ENCODE measurements at places on chromosomes 11 and 22.
A peak's percentile ranks its signal among the peaks of the same experiment; 100 is the strongest.

DNA sequence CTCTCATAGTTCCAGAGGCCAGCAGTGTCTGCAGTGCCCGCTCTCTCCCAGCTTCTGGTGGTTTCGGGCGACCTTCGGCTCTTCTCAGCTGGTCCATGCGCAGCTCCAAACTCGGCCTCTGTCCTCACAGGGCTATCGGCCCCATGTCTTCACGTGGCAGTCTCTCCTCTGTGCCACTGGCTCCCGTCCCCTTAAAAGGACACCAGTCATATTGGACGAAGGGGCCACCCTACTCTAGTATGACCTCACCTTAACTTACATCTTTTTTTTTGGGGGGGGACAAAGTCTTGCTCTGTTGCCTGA lies 13.8 kb downstream of the LTO1 start:
- no peak for DNase-seq

DNA sequence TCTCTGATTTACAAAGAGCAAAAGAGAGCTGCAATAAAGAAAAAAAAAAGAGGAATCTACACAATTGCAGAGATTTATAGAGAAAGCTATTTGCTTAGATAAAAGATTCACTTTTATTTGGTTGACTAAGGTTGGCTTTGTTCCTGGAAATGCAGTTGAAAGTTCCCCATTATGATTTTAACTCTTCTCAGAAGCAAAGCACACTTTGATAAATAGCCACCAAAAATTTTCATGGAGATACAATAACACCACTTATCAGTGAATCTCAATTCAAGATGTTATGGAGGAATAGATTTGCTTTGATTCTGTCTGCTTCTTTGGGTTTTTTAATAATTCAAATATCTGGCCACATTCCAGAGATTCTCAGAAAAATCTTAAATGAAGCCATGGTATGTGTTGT lies 88.5 kb upstream of the ANO3 start:
- no peak for DNase-seq

DNA sequence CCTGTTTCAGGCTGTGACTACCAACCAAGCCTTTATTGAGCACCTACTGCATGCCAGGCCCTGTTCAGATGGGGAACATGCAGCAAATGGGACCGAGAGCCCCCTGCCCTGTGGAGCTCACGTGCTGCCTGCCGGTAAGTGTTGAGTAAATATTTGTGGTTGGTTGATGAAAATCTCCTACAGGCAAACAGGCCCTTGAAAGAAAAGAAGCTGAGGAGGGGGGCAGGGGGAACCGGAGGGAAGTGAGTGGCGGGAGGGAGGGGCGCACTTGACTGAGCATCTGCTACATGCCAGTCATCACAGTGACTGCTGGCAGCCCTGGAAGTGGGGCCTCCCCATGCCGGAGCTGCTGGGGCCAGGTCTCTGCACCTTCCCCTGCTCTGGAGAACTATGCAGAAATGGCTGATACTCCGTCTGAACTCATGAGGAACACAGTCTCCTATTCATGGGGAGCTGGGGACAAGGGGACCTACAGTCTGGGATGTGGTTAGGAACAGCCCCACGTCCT lies 34.2 kb downstream of the MACROD1 start:
- peak; percentile 78 for DNase-seq

DNA sequence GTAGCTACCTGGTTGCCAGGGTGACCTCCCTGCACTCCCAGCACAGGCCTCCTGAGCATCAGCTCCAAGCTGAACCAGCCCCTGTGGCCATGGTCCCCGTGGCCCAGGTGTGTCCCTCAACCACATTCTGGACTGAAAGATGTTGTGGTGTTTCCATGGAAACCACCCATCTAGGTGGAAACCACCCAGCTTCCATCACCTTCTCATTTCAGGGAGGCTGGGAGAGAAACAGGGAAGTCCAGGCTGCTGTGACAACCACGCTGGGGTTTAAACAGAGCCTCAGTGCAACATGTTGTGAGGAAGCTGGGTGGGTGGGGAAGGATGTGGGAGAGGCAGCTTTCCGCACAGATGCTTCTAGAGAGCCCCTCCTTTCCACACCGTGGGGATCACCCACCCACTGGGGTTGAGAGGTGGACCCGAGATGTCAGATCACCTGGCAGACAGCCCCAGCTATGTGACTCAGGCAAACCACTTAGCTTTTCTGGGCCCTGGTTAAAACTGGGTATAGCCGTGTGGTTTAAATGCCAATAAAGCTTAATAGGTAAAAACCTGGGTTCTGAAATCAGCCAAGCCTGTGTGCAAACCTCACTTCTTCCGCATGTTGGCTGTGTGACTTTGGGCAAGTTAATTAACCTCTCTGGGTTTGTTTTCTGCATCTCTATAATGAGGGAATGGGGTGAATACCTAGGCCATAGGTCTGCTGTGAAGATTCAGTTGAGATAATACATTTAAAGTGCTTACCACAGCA lies 46.4 kb downstream of the CD82 start:
- DNase-seq = no peak

GRCh38 chr11:117686711-117687110 lies 110.3 kb downstream of the DSCAML1 start:
- DNase-seq = no peak

GRCh38 chr11:18737642-18738041 lies 11.7 kb upstream of the IGSF22 start:
- no peak for DNase-seq

DNA sequence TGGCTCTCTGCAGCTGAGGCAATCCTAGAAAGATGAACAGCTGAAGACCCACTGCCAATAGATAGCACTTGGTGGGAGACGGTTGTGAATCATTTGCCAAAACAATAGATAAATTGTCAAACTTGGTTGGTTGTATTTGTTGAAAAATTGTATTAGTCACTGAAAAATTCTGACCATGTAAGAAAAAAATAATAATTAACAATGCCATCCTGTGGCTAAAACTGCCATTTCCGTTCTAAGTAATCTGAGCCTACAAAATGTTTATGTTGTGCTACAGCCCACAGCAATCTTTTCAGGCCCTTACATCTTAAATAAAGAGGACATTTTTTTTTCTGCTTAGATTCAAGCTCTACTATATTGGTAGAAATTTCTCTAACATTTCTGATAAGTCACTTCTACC lies 103.2 kb upstream of the ANO3 start:
- no peak for DNase-seq

DNA sequence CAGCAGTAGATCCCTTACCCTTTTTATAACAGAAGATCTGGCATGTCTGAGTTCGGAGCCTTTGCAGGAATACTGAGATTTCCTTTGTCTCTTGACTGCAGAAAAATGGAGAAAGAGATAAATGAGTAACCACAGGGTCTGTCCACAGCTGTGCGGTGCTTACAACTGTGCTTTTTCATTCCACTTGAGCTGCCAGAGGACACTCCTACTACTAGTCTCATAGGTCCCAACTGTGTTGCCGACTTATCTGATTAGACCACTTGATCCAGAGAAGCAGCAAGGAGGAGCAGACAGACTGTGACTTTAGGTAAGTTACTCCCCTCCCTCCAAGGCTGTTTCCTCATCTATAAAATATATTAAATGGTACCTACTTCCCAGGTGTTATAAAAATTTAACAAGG lies 17.5 kb downstream of the FAM227A start:
- DNase-seq = no peak

DNA sequence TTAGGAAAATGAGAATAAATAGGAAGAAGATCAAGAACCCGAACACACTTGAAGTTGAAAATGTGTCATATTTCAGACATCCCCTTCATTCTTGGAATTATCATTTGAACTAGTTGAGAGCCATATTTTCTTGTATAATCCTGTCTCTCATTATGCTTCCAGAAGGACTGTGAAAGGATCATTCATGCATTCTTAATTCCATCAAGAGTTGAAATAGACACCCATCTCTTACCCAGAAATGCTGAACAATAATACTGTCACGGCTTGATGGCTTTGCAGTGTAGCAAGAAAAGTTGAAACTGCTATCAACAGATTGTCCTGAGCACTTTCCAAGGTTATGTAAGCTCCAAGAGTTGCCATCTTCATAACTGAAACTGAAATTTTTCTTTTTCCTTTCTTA lies 79.7 kb downstream of the ARHGAP42 start:
- DNase-seq = no peak

DNA sequence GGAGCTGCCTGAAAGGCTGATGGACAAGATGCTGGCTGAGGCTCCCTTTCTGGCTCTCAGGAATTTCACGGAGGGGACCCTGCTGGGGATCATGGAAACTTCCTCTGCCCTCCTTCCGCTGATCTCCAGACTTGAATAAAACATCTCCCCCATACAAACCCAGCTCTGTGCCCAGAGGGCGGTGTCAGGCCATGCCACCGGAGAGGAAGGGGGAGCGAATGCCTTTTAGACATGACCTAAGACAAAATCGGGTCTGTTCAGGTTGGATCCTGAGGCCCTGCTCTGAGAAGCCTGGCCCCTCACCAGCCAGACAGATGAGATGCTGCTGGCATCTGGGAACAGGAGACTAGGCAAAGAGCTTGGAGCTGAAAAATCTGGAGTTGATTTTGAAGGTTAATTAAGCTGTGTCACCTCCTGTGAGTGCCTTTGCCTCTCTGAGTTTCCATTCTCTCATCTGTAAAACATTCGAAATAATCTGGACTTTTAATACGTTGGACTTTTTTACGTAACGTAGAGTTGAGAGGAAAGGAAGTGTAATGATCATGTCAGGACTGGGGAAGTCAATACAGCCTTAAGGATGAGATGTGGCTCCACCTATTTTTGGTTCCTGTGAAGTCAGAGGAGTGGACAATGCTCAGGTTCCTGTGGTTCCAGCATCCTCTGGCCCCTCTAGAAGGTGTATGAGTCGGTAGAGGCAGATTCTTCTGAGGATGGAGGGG lies 163.6 kb downstream of the ST3GAL4 start:
- no peak for DNase-seq

All from NCI-H1436 (cell line).